ENCODE measurements at places on chromosomes 4 and X.

GRCh38 chr4:6986072-6986780 lies 56.9 kb upstream of the TADA2B start:
- DNase-seq: no peak

- peak; percentile 0 for DNase-seq
Measured at GRCh38 chr4:1199556-1200331, 27.4 kb upstream of the SPON2 start.

GRCh38 chr4:107977482-107977881 lies 12.2 kb upstream of the HADH start:
- no peak for DNase-seq

GRCh38 chrX:12956704-12957534 lies 18.0 kb upstream of the TMSB4X start:
- DNase-seq: peak; percentile 74

- peak; percentile 21 for DNase-seq
Measured at GRCh38 chr4:40890764-40891163, 141.0 kb downstream of the NSUN7 start.

DNA sequence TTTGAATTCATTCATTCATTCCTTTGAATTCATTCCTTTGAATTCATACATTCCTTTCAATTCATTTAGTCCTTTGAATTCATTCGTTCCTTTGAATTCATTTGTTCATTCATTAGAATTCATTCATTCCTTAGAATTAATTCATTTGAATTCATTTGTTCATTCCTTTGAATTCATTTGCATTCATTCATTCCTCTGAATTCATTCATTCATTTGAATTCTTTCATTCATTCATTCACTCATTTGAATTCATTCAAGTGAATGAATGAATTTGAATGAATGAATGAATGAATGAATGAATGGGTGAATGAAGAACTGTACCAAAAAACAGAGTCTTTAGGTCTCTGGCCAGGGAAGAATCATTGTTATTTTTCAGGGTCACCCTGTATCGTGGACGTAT lies 216.6 kb downstream of the DHRSX start:
- DNase-seq: no peak

DNA sequence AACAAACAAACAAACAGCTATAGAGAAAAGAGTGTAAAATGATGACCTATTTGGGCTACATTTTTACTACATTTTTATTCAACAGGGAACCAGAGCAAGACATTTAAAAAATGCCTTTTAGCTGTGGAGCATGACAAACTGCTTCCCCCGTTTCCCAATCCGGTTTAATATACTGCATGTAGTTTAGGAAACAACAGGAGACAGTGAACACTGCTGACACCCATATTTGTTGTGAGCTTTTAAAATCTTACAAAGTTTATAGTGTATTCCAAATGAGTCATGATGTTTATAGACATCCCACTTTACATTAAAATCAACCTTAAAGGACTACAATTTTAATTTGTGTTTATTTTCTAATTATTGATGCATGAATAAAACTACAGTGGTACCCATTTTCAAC lies 1238.3 kb downstream of the TECRL start:
- DNase-seq: no peak

DNA sequence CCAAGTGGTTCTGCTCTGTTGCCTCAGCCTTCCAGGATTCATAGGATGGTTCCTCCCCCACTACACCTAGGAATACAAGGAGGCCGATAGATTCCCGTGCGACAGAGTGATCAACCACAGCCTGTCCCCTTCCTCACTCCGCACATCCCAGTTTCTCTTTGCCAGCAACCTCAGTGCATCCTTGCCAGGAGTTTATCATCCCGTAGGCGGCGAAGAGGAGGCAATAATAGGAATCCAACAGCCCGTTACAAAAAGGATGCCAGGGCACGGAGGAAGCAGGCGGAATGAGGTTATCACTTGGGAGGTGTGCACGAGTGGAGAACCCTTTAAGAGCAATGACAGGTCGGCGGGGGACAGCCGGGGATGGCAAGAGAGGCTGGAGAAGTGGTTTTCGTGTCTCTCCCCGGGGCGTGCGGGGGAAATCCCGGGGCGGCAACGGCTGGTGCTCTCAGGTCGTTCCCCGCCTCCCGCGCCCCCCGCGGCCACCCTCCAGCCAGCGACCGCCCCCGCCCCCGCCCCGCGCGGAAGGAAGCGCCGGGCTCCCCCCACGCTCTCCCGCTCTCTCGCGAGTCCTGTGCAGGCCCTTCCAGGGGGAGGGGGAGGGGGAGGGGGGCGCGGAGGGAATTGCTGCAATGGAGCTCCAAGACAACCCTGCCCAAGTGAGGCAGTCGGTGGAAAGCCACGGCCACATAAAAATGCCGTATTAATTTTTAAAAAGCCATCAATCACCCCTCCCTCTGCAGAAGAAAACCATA lies 1.6 kb downstream of the PPP3CA start:
- DNase-seq: peak; percentile 75

GRCh38 chr4:156194896-156195295 lies 241.2 kb upstream of the CTSO start:
- no peak for DNase-seq

GRCh38 chr4:142036795-142037583 lies 400.6 kb downstream of the IL15 start:
- no peak for DNase-seq

Measured in activated CD8-positive, alpha-beta T cell treated with anti-CD3 and anti-CD28 coated beads for 36 hours (primary cell).